ENCODE measurements at places on chromosomes 4 and X.
A peak's percentile ranks its signal among the peaks of the same experiment; 100 is the strongest.

DNA sequence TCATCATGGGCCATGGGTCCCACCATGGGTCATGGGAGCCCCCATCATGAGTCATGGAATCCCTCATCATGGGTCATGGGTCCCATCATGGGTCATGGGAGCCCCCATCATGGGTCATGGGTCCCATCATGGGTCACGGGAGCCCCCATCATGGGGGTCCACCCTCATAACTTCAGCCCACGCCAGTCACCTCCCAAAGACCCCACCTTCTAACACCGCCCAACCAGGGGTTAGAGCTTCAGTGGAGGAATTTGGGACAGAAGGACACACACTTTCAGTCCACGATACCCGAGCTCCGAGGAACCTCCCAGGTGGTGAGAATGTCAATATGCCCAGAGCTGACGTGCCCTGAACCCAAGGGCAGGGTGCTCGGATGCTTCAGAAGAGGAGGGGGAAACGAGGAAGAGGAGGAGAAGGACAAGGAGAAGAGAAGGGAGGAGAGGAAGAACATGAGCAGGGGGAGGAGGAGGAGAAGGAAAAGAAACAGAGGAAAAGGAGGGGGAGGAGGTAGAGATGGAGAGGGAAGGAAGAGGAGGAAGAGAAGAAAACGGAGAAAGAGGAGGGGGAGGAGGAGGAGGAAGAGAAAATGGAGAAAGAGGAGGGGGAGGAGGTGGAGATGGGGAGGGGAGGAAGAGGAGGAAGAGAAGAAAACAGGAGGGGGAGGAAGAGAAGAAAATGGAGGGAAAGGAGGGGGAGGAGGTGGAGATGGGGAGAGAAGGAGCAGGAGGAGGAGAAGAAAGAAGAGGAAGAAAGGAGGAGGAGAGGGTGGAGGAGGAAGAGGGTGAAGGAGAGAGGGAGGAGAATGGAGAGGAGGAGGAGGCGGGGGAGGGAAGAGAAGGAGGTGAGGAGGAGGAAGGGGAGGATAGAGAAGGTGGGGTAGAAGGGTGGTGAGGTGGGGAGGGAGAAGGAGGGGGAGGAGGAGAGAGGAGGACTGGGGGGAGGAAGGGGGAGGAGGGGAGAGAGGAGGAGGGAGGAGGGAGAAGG, 17.7 kb downstream of the IL3RA start:
- DNase-seq: no peak

DNA sequence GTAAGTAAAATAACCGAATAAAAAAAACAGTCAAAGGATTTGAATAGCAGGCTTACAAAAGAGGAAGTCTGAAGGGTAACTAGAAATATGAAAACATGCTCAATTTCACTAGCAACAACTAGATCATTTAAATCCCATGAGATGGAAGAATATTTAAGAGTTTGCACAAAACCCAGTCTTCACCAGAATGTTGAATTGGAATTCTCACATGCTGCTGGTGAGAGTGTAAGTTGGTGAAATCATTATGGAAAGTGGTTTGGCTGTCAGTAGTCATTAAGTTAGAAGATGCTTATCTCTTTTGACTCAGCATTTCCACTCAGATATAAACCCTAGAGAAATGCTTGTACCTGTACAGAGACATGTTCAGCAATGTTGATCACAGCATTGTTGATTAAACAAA, 110.1 kb downstream of the PGRMC2 start:
- peak; percentile 17 for DNase-seq

- no peak for DNase-seq
These were observed 132.5 kb downstream of the ATP10D start for GRCh38 chr4:47617607-47618006.

DNA sequence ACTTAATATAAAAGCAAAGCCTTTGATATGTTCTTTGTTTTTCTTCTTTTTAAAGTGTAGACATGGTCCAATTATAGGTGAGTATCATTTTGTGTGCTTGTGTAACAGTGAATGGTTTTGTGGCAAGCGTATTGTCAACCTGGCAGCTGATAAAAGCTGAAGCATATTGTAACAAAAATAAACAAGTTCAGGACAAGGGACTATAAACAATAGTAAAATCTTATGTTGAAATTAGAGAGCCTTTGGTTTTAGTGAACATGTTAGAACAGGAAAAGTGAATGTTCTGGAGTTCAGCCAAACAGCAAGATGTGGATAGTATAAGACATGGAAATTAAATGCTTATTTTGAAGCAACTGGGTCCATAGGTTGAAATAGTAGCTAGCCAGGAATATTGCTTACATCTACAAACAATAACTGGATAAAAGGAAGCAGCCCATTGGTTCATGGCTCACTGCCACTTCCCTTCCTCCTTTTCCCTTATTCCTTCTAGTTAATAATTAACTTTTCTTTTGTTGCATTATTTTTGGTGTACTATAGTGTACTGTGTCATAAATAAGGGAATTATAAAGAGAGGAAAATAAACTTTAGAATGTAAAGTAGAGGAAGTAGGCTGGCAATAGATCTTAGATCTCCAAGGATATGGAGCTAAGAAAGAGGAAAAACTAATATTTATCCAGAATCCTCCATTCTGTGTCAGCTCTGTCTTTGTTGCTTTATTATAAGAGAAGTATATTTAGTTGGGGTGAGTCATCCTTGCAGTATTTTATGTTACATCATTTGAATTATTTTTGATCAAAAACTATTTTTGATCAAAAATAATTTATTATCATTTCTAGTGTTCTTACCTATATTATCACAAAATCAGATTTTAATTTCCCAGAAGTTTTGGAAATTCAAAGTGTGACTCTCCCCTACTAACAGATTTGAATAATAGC, 65.6 kb downstream of the MRPL1 start:
- DNase-seq: peak; percentile 25

- DNase-seq: peak; percentile 26
These were observed 93.1 kb upstream of the TEX13A start for GRCh38 chrX:105313596-105313995.

GRCh38 chr4:6027392-6027791, 9.2 kb upstream of the C4orf50 start:
- no peak for DNase-seq

All from fibroblast of skin of right biceps (primary cell).